T-helper 9 cell (primary cell): ENCODE measurements at places on chromosomes 13 and 19.

DNA sequence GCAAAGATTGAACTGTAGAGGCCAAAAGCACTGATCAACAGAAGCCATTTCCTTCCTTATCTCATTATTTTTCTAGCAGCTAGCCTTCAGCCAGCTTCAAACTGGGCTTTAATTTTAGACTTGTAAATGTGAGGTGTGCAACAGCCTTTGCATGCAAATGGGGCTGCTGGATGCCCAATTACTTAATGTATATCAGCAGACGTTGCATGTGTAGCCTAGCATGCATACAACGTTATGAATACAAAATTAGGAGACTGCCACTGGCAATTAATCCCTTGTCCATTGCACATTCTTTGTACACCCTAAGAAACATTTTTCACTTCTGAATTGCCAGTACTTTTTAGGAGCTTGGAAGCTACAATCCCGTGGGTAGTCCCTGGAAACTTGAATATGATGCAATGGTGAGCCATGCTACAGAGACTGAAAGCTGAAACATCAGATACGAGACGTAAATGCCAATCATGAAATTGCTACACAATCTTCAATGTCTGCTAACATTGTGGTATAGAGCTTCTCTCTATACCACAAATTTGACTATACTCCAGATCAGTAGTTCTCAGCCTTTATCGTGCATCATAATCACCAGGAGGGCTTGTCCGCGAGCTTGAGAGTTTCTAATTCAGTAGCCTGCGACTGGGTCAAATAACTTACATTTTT is 20.2 kb downstream of the EPSTI1 start:
- no peak for DNase-seq

DNA sequence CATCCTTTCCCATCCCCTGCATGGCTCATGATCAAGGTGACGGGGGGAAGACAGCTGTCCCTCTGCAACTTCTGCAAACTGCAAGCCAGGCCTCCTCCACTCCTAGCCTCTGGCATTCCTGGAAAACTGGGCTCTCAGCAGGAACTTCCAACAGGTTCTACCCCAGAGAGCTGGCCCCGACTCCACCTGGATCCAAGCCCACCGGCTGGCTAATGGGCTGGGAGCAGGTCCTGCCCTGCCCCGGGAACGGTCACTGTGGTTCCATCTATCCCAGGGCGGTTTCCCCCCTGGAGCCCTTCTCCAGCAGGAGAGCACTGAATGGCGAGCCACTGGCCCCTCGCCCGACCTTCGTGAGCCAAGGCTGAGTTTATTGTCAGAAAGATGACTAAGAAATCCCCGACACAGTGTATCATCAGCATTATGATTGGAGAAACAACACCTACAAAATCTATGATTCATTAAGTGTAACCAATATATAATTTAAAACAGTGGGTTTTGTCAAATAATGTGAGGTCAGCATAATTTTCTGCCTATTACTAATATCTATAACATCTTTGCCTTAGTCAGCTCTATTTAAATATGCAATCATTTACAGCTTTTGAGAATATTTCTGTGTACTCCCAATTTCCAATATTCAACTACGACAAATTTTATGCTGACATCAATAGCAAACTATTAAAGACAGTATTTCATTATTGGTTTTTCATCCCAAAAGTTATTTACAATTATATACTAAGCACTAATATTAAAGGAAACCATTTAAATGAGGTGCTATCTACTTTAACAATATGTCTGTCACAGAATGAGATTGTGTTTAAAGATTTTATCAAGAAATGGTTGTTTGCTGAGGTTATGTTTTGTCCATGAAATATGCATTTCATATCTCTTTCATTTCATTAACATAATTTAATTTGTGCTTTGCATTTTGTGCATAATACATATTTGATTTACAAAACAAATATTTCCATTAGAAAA is 133.0 kb downstream of the URI1 start:
- DNase-seq, result no peak

DNA sequence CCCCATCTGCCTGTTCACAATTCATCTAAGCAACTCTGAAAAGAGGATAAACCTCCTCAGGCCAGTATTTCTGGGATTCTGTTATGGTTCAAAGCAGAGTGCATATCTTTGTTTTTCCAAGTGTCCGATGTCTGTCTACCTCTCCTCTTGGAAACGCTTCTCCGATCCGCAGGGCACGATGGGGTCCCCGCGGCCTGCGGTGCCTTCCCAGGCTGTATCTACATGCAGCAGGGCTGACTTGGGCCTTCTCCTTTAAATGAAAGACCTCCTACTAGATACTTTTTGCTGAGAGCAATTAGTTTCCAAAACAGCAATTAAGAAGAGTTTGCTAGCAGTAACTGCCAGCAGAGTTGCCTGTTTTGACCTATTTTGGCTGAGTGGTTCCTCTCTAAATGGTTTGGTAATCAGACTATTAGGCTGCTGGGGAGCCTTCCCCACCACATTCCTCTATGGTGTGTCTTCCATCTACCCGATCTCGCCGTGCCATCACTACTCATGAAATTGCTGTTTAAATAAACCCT is 23.5 kb downstream of the COL4A2 start:
- no peak for DNase-seq

- DNase-seq, result no peak
These were observed 9.1 kb upstream of the MCF2L start for GRCh38 chr13:112959701-112960542.

DNA sequence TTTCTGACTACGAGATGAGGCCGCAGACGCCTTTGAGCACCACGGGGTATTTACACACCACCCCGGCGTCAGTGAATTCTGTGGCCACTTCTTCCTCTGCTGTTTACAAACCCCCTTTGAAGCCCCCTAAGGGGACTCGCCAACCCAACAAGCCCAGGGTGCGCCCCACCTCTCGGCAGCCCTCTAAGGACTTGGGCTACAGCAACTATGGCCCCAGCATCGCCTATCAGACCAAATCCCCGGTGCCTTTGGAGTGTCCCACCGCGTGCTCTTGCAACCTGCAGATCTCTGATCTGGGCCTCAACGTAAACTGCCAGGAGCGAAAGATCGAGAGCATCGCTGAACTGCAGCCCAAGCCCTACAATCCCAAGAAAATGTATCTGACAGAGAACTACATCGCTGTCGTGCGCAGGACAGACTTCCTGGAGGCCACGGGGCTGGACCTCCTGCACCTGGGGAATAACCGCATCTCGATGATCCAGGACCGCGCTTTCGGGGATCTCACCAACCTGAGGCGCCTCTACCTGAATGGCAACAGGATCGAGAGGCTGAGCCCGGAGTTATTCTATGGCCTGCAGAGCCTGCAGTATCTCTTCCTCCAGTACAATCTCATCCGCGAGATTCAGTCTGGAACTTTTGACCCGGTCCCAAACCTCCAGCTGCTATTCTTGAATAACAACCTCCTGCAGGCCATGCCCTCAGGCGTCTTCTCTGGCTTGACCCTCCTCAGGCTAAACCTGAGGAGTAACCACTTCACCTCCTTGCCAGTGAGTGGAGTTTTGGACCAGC is 5.3 kb downstream of the SLITRK5 start:
- DNase-seq, result no peak

- no peak for DNase-seq
These were observed 8.9 kb downstream of the SGTA start for GRCh38 chr19:2774083-2774679.

DNA sequence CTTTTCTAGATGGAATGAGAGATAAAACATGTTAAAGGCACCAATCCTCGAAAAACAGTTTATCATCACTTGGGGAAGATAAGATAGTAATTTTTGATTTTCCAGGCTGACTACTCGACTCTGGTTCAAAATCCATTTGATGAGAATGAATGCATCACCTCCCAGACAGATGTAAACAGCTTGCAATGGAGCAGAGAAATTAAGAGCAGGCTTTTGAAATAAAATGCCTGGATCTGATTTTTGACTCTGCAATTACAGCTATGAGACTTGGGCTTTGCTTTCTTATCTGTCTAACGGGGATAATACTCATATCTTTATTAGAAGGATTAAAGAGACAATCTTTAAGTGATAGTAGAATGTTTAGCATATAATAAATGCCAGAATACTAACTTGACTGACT is 1148.9 kb downstream of the OLFM4 start:
- no peak for DNase-seq

- no peak for DNase-seq
These were observed 79.2 kb downstream of the TBC1D4 start for GRCh38 chr13:75402787-75403186.

DNA sequence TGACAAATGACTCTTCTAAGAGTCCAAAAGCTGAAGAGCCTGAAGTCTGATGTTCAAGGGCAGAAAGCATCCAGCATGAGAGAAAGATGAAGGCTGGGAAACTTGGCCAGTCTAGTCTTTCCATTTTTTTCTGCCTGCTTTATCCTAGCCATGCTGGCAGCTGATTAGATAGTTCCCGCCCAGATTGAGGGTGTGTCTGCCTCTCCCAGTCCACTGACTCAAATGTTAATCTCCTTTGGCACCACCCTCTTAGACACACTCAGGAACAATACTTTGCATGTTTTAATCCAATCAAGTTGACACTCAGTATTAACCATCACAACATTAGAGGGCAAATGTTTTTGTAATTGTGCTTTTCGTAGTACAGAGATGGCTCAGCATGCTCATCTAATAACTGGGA is 267.5 kb upstream of the KLHL1 start:
- DNase-seq, result no peak

DNA sequence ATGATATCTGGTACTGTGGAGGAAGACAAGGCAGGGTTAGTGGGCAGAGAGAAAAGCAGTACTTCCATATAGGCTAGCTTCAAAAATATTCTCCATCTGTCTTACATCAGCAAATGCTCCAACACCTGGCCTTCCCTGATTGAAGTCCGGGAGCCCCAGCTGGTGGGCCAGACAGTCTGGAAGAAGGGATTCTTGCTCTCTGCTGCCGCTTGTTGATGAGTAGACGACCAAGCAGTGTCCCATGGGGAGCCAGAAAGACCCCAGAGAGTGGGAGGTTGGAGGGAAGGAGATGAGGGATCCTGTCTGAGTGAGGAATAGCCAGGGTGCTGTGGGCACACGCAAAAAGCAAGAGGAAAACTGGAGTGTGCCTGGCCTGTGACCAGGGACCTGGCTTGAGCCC is 95.1 kb downstream of the ATP8A2 start:
- DNase-seq, result no peak

GRCh38 chr13:109744512-109745051 is 41.8 kb downstream of the IRS2 start:
- DNase-seq, result no peak

DNA sequence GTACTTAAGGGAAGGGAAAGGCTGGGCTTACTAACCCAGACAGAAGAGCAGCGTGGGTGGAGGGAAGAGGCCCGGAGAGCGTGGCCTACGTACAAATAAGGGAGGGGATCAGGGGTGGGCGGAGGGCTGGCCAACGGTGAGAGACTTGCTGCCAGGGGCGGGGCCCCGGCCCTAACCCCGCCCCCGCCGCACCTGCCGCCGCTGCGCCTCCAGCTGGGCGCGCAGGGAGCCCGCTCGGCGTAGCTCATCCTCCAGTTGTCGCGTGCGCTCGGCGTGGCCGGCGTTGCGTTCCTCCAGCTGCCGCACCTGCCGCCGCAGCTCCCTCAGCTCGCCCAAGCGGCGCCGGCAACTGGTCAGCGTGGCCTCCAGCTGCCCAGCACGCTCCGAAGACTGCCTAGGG is 5.7 kb downstream of the HOOK2 start:
- DNase-seq, result peak; percentile 51

DNA sequence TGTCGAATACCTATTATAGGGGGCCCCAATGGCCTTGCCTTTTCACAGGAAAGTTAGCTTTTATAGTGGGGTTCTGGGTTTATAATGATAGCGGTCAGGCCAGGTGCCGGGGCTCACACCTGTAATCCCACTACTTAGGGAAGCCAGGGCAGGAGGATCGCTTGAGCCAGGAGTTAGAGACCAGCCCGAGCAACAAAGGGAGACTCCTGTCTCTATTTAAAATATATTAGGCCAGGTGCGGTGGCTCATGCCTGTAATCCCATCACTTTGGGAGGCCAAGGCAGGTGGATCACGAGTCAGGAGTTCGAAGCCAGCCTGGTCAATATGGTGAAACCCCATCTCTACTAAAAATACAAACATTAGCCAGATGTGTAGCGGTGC is 7.3 kb downstream of the RPS11 start:
- DNase-seq, result no peak

DNA sequence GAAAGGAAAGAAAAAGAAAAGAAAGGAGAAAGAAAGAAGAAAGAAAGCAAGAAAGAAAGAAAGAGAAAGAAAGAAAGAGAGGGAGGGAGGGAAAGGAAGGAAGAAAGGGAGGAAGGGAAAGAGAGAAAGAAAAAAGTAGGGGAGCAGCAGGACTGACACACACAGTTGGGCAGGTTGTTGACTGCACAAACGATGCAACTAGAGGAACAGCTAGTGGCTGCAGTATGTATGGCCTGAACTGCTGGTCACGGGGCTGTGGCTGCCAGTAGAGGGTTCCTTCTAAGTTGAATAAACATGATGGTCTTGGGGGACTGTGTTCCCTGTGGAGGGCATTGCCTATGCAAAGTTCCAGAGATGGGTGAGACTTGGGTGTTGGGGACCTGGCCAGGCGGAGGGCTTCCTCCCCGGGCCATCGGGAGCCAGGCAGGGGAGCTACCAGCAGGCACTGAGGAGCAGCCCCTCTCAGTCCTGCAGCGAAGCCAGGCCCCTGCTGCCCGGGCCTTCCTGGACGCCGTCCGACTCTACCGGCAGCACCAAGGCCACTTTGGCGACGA is 16.7 kb upstream of the COLGALT1 start:
- no peak for DNase-seq

DNA sequence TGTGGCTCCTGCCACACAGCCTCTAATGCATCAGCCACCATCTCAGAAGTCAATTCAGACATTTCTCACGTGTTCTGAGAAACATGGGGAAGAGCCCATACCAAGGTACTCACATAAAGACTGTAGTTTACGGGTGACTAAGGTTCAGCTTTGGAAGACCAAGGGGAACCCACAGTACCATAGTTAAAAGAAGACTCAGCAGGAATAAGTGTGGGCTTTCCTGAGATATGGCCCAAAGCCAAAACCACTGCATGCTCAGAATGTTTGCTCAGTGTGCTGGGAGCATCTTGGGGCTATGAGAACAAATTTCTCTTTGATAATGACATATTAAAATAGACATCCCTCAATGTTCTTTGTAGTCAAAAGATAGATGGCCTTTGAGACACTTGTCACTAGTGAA is 283.8 kb downstream of the DCT start:
- DNase-seq, result no peak

DNA sequence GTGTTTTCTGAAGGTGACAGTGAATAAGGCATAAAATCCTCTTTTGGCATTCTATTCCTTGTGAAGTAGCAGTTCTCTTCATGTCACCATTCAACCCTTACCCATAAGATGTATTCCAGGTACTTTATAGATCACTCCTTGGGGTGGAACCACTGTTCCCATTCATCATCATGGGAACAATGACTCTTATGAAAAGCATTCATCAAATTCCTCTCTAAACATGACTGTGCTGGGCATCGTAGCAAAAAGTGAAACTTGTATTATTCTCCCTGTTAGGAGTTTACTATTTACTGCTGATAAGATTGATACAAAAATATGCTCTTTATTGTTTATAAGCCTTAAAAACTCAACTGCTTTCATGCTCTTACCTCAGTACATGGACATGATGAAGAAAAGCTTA is 793.4 kb downstream of the LIG4 start:
- no peak for DNase-seq

GRCh38 chr19:2574478-2574931 is 98.6 kb downstream of the GADD45B start:
- no peak for DNase-seq
